ENCODE measurements at places on chromosomes 1 and 21. TPM values are rescaled to one million over a fixed set of nuclear protein-coding genes. Genes with fewer than 3 reads are reported as not detected.

DNA sequence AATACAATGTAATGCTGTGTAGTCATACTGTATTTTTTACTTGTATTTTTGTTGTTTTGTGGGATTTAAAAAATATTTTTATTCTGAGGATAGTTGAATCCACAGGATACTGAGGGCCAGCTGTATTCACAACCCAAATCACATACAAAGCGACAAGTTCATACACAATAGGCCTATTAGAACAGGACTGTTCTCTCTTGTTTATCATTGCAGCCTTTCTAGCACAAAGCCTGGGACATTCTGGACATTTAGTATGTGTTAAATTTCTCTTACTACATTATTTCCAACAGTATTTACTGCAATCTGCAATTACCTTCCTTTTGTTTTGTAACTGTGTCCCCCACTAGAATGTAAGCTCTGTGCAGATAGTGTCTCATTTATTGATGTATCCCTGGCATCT lies 65.4 kb downstream of the SLC35A3 start:
- no peak for DNase-seq
- no peak overlapping the region for H3K4me3 ChIP-seq
- peaks cover 5% of the 10 kb centered on the region for H3K4me1 ChIP-seq
- H3K27ac ChIP-seq = no peak overlapping the region
- no peaks in the 10 kb centered on the region for H3K36me3 ChIP-seq

DNA sequence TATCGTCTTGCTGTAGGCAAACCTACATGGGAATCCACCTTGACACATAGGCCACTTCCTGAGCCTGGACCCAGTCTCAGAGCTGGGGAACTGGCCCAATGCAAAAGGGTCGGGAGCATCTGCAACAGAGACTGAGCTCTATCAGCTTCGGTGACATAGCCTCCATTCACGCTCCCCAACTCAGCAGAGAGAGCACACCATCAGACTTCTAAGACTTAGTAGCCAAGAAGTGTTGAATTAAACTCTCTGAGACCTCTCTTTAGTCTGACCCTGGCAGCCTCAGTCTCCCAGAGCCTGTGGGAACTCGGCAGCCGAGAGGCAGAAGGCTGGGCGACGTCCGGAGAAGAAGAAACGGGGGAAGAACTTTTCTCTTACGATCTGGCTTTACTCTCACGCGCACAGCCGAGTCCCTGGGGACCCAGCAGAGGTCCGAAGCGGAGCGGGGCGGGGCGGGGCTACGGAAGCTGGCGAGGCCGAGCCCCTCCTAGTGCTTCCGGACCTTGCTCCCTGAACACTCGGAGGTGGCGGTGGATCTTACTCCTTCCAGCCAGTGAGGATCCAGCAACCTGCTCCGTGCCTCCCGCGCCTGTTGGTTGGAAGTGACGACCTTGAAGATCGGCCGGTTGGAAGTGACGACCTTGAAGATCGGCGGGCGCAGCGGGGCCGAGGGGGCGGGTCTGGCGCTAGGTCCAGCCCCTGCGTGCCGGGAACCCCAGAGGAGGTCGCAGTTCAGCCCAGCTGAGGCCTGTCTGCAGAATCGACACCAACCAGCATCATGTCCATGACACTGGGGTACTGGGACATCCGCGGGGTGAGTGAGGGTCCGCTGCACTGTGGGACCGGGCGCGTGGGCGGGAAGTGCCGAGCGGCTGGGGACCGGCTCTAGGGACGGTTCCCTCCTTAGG lies at the start of gene GSTM4:
Gene GSTM4, plus strand, starts transcription at position 485 of the 905 bp plus-strand sequence. Its CDS starts 291 bp downstream, at position 776.
- no peaks in the 10 kb centered on the region for H3K27me3 ChIP-seq
- peaks cover 8% of the 10 kb centered on the region for H3K4me1 ChIP-seq
- peak within 1 kb of the TSS; percentile 66 for H3K4me3 ChIP-seq
- 0 out of 2 replicates have a peak within 1 kb of the TSS, but pooled peaks have one; percentile 9 for H3K27ac ChIP-seq
- peak; percentile 79 for DNase-seq

Gene EDARADD
- total RNA-seq = 3.8 TPM

Gene ASCL5
- not detected for total RNA-seq

GRCh38 chr21:16942703-16943102 lies 570.1 kb upstream of the CXADR start:
- H3K4me3 ChIP-seq = no peak overlapping the region
- no peaks in the 10 kb centered on the region for H3K36me3 ChIP-seq
- DNase-seq = no peak
- H3K27ac ChIP-seq = no peak overlapping the region
- no peaks in the 10 kb centered on the region for H3K27me3 ChIP-seq
- H3K4me1 ChIP-seq = no peaks in the 10 kb centered on the region

DNA sequence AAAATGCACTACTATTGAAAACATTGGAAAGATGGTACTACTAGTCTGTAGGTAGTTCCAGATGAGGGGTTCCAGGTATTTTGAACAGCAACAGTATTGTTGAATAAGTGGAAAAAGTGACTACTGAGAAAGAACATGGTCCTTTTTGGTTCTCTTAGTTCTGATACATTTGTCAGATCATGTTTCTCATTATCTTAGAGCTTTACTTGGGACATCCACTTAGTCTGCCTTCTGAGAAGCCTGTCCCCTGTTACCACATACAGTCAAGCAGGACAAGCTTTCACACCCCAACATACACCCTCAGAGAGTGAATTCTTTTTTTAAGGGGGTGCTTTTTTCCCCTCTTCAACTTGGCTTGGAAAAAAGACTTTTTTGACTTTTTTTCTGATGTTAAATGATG lies 41.0 kb upstream of the MACF1 start:
- DNase-seq = no peak
- no peak overlapping the region for H3K4me3 ChIP-seq
- H3K36me3 ChIP-seq = no peaks in the 10 kb centered on the region

DNA sequence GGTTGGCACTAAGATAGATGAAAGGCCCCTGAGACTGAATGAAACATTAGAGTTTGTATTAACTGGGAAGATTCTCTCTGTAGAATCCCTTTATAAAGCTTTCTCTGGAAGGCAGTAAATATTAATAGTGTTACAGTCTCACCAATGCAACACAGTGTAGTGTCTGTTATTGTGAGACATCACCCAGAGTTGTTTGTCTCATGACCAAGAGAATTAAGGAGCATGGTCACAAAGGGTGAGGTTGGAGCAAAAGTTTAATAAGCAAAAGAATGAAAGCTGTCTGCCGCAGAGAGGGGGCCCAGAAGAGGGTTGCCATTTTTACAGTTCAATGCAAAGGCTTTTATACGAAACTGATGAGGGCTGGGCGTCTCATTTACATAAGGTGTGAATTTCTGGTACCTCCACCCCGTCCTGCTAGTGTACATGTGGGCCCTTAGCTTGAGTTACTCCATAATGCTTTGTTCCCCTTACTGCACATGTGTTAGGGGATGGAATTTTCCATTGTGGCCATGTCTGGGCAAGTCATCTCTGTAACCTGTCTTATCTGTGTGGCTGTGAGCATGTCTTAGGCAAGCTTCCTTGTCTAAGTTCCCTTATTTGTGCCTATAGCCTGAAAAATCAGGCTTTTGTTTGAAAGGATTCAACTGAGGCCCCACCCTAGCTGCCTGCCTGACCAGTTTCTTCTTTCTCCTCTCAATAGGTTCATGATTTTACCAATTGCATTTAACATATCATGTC lies 184.1 kb downstream of the RASAL2 start:
- no peaks in the 10 kb centered on the region for H3K36me3 ChIP-seq
- no peaks in the 10 kb centered on the region for H3K27me3 ChIP-seq
- H3K4me1 ChIP-seq = peaks cover under 1% of the 10 kb centered on the region
- no peak overlapping the region for H3K4me3 ChIP-seq
- DNase-seq = no peak

GRCh38 chr1:166999500-167000055 lies 10.5 kb downstream of the MAEL start:
- no peaks in the 10 kb centered on the region for H3K4me1 ChIP-seq
- DNase-seq = no peak

DNA sequence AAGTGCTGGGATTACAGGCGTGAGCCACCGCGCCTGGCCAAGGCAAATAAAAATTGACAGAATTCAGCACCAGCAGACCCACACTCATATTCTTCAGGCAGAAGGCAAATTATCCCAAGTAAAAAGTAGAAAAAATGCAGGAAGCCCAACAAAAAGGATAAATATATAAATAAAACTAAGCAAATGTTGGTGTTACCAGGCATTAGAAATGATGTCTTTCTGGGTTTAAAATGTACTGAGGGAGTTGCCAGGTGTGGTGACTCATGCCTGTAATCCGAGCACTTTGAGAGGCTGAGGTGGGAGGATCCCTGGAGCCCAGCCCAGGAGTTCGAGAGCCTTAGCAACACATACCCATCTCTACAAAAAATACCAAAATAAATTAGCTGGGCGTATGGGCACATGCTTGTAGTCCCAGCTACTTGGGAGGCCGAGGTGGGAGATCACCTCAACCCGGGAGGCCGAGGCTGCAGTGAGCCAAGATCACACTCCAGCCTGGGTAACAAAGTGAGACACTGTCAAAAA lies 6.3 kb downstream of the INTS11 start:
- H3K36me3 ChIP-seq = peaks cover 55% of the 10 kb centered on the region
- peak; percentile 79 for DNase-seq
- H3K4me1 ChIP-seq = peaks cover 18% of the 10 kb centered on the region

Gene CLEC20A
- not detected for total RNA-seq

DNA sequence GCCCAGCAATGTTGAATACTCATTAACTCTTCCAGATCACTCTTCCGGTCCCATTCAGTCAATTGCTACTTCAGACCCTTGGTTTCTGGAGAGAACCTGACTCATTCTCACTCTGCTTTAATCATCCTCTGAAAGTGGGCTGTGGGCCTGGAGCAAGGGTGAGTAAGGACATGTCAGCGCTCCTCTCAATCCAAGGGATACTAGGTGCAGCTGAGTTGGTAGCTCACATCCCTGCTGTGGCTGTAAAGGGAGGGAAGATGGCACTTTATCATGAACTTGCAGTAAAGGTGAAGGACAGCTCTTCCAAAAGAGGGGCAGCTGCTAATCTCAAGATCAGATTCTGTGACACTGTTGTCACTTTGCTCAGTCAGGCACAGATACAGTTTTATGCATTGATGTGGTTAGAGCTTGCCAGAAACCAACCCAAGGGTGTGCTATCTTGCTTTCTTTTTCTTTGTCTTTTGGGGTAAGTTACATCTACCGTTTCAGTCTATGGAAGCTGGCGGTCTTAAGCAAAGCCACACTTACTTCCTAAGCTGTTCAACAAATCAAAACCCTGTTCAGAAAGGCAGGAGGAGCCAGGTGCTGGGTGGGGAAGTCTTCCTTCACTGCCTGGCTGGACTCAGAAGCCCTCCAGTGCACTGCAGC lies 26.5 kb upstream of the NTPCR start:
- no peak for DNase-seq
- H3K27me3 ChIP-seq = no peaks in the 10 kb centered on the region
- no peak overlapping the region for H3K4me3 ChIP-seq
- H3K27ac ChIP-seq = no peak overlapping the region

DNA sequence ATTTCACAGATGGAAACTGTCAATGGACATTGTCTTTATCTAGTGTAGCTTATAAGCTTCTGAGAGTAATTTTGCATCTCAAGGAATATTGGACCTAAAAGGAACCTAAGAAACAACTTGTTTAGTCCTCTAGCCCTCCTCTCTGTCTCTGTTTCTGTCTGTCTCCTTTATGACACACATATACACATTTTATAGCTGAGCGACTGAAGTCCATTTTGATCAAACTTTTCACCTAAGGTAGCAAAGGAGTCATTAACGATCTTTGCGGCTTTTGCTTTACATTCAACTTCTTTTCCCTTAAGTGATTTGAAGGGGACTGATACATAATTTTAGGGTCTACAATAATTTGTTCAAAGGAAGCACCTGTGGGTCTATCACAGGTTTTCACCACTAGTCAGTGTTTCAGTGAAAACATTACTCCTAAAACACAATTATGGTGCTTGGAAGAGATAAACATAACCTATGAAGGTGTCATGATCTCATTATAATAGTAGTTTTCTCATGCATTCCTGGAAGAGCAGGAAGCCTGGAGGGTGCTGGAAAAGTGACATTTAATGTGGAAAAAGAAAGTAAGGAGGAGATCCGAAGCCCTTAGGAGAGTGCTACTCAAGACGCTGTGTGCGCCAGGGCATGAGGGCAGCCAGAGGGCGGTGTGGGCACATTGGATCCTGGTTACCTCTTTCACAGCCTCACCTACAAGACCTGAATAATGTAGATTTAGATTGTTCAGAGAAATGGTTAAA lies 248.6 kb downstream of the DNM3 start:
- no peak for DNase-seq
- H3K36me3 ChIP-seq = no peaks in the 10 kb centered on the region
- H3K4me1 ChIP-seq = peaks cover 25% of the 10 kb centered on the region
- no peak overlapping the region for H3K4me3 ChIP-seq
- no peak overlapping the region for H3K27ac ChIP-seq

DNA sequence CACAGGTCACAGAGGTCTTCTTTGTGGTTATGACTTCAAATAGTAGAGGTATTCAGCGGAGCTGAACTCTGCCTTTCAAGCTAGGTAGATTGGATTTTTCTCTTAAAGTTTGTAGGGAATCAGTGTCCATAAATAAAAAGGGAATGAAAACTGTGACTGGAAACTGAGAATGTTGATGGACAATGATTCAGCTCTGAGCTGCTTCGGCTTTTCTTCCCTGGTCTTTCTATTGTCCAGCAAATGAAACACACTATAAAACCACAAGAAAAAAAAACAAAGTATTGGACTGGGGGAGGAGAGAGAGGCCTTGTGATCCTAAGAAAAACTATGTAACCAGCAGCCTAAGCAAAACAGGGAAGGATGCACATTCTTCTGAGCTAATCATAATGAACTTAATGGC lies 11.1 kb downstream of the TNNI3K start:
- no peaks in the 10 kb centered on the region for H3K36me3 ChIP-seq
- DNase-seq = no peak
- H3K27me3 ChIP-seq = no peaks in the 10 kb centered on the region
- no peak overlapping the region for H3K27ac ChIP-seq
- no peaks in the 10 kb centered on the region for H3K4me1 ChIP-seq
- H3K4me3 ChIP-seq = no peak overlapping the region
